ENCODE measurements at places on chromosomes 2 and 18.

DNA sequence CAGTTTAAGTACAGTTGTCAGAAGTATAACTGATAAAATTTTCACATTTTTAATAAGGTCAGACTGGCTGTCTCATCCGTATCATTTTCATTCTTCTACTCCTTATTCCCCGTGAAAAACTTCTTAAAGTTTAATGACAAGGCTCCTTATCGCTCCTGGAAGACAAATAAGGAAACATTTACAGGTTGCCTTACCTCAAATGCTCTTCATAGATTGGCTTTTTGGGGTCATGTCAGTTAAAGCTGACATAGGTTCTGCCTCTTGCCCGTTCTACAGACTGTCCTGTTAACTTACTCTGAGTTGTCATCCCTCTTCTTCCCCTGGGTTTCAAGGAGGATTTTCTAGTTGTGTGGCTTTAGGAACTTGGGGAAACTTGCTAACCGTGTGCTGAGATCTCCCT, 75.3 kb downstream of the TANC1 start:
- DNase-seq = no peak

GRCh38 chr2:138779406-138779780, 797 bp downstream of the NXPH2 start:
- no peak for DNase-seq

DNA sequence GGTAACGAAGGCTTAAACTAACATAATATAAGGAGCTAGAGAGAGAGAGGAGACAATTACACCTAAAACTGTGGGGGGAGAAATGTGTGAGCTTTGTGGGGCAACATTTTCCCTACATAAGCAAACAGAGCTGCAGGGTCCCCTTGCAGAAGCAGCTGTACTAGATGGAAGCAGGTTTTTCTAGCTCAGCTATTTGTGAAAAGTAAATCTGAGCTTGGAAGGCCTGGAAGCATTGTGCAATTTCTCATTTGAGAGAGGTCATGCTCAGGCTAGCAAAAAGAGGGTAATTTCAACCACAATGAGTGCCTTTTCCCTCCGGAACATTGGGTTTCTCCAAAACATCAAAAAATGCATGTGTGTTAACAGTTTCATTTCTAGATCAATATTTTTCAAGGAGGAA, 130.0 kb downstream of the ARL4C start:
- no peak for DNase-seq

GRCh38 chr2:55899881-55900280, 23.7 kb downstream of the EFEMP1 start:
- no peak for DNase-seq

DNA sequence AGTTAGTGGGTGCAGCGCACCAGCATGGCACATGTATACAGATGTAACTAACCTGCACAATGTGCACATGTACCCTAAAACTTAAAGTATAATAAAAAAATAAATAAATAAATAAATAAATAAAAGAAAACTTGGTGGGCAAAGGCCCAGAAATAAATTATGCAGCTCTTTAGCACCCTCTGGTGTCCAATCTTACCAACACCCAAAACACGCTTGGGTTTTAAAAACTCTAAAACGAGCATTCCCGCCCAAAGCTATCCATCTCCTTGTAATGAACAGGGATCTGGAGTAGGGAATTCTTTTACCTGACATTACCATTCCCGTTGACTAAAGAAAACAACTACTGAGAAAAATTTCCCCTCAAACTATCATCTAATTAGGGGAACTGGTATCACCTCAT, 2005.9 kb upstream of the CELF4 start:
- no peak for DNase-seq

- DNase-seq = no peak
Observed at GRCh38 chr2:118645876-118646275, 201.6 kb downstream of the EN1 start.

DNA sequence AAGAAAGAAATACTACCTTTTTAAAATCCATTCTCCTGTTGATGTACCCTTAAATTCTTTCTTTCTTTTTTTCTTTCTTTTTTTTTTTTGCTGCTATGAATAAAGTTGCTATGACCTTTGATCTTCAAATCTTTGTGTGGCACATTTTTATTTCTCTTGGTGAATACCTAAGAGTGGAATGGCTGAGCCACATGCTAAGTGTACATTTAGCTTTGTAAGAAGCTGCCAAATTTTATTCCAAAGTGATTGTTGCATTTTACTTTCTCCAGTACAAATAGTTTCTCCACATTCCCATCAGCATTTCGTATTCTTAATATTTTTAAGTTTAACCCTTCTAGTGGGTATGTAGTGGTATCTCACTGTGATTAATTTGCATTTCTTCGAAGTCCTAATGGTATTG, 88.8 kb upstream of the RAB27B start:
- no peak for DNase-seq

DNA sequence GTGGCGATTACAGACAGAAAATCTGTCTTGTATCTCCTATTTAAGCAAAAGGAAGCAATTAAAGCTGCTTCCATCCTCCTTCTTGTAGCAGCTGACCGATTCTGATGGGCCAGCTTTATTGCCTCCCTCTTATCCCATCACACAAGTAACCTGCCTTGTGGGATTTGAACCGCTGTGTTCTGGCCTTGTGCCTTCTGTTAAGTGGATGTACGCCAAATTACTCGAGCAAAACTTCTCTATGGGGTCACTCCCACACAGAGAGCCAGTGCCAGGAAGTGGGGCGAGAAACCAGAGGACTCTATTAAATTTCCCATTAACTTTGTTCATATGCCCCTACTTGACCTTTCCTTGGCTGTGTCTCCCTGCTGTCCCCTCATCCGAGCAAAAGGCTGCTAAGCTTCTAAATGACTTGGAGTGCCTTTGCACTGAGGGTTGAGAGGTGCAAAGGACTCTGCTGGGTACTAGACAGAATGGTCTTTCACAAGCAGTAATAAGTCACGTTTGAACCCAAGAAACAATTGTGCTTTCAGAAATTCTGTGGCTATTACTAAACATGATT, 672.5 kb downstream of the MBD2 start:
- no peak for DNase-seq

DNA sequence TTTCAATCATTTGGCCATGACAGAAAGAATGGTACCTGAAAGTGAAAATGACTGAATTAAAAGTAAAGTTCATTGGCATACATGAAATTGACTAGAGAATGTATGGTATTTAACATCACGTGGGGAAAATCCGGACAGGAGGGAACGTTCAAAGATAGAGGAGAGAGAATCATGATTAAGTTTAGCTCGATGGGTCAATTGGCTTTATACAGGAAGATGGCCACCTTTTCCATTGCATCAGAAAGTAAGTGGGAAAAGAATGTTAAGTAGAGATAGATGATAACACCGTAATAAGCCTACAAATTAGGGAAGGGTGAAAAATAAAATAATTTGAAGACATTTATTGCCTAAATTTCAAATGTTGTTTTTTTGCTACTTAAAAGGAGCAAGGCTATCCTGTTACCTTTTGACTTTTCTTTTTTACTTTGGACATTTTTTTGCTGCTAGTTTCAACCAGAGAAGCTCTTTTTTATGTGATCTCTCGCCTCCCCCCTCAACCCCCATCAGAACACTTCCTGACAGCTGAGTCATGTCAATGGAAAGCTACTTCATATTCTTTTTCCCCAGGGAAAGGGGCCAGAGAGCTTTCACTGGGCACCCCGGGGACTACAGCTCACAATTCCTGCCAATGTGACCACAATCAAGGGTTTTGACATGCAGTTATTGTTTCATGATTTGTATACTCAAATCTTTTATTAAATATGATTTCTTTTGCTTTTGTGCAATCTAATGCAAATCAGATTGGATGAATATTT, 767 bp upstream of the CCDC102B start:
- DNase-seq = no peak

DNA sequence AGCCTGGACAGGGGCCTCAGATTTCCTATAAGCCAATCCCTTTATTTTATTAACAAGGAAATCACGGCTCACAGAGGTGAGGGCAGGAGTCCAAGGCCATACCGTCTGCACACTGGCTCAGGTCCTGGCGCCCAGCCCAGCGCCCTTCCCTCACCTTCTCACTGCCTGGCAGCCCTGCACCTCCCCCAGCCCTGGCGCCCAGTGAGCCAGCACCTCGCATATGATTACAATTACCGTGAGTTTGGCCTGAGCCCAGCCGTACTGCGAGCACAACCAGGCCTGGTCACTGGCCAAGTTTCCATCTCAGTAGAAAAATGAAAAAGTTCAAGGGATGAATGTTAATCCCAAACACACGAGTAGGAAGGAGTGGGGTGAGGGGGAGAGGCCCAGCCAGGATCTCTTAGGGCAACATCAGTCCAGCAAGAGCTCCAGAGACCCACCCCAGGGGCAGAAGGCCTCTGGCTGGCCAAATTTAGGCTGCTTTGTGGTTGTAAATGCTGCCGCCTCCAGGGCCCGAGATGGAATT, 68.4 kb downstream of the MCFD2 start:
- DNase-seq = no peak

Data from activated naive CD4-positive, alpha-beta T cell treated with anti-CD3 and anti-CD28 coated beads for 36 hours (primary cell).